ENCODE measurements at places on chromosomes 7 and 10. TPM values are rescaled to one million over a fixed set of nuclear protein-coding genes. Genes with fewer than 3 reads are reported as not detected.

The PIP gene
- not detected for total RNA-seq

The MACC1 gene
- total RNA-seq = 1.4 TPM

The CALML3 gene
- 58.4 TPM for total RNA-seq

The CCDC146 gene
- 1.8 TPM for total RNA-seq

The AGBL3 gene
- 0.46 TPM for total RNA-seq

The OR13A1 gene
- not detected for total RNA-seq

The PARD3 gene
- 37.2 TPM for total RNA-seq

The ASAH2 gene
- total RNA-seq = 4.1 TPM

The OPN4 gene
- not detected for total RNA-seq

The GPR85 gene
- total RNA-seq = 0.34 TPM

The SRRM3 gene
- 0.30 TPM for total RNA-seq

The RSBN1L gene
- 6.6 TPM for total RNA-seq

The RSU1 gene
- total RNA-seq = 62.7 TPM

The PCLO gene
- 4.1 TPM for total RNA-seq

The C7orf33 gene
- not detected for total RNA-seq

The RBP4 gene
- not detected for total RNA-seq

Data from hair follicular keratinocyte (primary cell).